Stimulated activated CD8-positive, alpha-beta memory T cell treated with anti-CD3 and anti-CD28 coated beads, Interleukin-7, amount 100 ng/mL, for 1 hour (primary cell): ENCODE measurements at places on chromosomes 4 and X.

DNA sequence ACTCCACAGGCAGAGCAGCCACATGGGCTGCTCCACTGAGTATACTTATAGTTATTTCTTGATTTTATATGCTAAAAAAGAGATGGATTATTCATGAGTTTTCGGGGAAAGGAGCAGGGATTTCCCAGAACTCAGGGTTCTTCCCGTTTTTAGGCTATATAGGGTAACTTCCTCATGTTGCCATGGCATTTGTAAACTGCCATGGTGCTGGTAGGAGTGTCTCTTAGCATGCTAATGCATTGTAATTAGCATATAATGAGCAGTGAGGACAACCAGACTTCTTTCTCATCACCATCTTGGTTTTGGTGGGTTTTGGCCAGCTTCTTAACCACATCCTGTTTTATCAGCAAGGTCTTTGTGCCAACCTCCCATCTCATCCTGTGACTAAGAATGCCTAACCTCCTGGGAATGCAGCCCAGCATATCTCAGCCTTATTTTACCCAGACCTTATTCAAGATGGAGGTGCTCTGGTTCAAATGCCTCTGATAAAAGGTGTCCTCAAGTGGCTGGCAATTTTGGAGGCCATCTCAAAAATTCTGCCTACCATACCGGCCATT is 213.0 kb upstream of the VEGFC start:
- no peak for DNase-seq

DNA sequence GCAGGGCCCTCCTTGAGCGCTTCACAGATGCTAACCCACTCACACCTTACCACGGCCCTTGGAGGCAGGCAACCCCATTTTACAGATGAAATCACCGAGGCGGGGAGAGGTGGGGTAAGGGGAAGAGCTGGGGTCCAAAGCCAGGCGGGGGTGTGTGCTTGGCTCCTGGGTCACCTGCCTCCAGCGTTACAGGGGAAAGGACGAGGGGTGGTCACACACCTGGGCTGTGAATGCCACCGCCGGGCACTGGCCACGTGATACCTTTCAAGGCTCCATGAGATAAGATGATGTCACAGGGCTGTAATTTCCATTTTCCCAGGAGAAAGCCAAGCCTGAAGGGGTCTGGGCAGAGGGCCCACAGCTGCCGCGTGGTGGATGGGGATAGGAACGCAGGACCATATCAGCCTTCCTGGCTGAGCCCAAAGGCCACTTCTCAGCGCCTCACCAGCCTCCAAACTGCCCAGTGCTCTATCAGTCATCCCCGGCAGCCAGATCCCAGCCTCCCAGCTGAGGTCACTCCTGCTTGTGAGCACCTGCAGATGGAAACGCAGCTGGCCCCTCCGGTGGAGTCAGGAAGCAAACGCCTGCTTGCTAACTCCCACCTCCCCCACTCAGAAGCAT is 62.4 kb upstream of the CRMP1 start:
- no peak for DNase-seq

- no peak for DNase-seq
Measured at GRCh38 chr4:121256887-121257466, 92.9 kb upstream of the TNIP3 start.

DNA sequence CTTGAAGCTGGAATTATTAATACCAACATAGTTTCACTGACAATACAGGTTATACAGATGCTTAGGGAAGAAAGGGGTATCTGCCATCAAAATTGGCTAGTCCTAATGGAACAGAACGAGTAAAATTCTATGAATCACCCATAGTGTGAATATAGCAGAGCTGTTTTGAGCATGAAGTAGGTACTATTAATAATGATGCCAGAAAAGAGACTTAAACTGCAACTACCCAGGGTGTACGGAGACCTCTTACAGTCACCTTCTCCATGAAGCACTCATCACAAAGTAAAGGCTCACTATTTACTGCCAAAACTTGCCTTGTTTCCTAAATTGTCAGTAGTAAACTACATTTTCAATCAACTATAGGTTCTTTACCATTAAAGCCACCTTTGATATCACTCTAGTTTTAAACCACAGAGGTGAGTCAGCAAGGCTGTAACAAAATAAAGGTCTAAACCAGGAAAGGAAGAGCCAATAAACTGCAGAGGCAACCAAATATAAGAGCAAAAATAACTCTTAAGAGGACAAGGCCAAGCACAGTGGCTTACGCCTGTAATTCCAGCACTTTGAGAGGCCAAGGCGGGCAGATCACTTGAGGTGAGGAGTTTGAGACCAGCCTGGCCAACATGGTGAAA is 114.4 kb downstream of the FRYL start:
- no peak for DNase-seq

DNA sequence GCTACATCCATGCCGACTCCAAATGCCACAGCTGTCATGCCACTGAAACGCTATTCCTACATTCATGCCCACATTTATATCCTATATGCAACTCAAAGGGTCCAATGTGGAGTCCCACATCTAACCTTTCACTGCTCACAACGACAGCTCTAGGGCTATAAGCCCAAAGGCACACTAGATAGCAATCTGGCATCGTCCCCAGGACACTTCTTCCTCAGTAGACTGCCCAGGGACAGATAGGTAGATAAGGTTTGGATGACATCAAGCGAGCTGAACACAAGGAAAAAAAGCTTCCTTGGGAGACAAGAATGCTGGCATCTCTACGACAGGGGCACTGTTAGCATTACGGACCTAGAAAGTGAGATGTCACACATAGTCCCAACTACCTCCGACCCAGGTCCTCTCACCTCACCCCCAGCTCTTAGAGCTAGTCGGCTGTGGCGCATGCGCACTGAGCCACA is 685 bp downstream of the RAB9B start:
- DNase-seq = peak; percentile 32

DNA sequence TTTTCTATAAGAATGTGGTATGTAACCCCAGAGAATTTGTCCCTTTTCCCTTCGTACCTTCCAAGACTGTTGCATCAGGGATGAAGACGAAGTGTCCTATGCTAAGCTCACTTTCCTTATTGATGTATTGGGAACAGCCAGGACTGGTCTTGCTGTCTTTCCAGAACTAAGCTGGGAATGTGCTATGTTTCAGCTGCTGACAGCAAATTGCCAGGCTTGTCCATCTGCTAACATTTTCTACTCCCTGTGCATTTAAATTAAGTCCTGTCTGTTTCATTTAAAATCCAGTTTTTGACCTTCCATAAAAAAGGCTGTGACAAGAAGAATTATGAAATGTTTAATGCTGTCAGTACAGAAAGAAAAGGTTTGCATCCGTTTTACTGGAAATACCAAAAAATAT is 87.9 kb downstream of the ATP10D start:
- no peak for DNase-seq

DNA sequence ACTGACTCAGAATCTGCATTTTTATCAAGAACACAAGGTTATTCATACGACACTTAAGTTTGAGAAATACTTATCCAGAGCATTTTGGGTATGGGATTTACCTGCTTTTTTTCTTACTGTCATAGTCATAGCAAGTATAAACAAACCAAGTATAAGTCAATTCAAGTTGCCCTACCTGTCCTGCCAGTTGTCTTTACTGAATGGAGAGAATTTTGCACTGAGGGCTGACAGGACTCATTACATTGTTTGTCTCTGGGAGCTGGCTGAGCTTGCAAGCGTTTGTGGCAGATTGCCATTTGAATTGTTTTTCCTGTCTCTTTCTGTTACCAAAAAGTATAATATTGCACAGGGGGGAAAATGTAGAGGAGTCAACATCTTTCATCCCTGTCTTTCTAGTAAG is 278.9 kb upstream of the MAGEC2 start:
- no peak for DNase-seq
